ENCODE measurements at places on chromosomes 11 and 22. TPM values are rescaled to one million over a fixed set of nuclear protein-coding genes. Genes with fewer than 3 reads are reported as not detected.

DNA sequence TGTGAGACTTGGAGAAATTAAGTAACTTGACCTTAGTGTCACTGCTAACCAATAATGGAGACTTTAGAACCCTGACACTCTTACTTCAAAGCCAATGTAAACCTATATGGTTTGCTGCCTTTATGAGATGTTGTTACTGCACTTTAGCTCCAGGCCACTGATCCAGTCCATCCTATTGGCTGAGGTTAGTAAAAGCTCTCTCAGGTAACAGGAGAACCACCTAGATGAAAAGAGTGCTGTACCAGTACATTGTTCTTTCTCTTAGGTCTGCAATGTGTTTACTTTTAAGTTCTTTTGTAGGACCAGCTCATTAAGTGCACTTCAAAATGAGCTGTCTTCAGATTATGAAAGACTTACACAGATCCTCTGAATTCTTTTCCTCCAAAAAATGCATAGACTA, 994.0 kb upstream of the FAT3 start:
- no peak overlapping the region for H3K27ac ChIP-seq
- no peaks in the 10 kb centered on the region for H3K4me1 ChIP-seq
- H3K27me3 ChIP-seq: no peaks in the 10 kb centered on the region
- H3K36me3 ChIP-seq: no peaks in the 10 kb centered on the region

DNA sequence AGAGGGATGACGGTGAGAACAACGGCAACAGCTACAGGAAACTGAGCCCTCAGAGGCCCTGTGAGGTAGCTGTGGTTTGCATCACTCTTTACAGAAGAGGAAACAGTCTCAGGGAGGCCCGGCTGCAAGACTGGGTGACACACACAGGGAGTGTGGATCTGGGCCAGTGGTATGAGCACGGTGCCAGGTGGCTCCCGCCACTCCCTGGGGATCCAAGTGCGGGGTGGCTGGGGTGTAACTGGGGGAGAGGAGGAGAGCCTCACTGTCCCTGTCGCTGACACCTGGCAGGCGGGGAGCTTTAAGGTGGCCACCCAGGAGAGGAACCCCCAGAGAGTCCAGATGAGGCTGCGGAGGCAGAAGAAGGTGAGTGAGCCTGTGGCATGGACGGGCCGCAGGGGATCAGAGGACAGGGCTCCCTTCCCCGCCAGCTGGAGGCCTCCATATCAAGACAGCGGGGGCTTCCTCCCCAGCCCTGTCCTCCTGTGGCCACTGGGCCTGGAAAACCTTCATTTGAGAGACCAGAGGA, 5.6 kb downstream of the RGL4 start:
- H3K36me3 ChIP-seq: no peaks in the 10 kb centered on the region
- no peak overlapping the region for H3K27ac ChIP-seq
- H3K27me3 ChIP-seq: no peaks in the 10 kb centered on the region
- no peak overlapping the region for H3K4me3 ChIP-seq
- no peak for DNase-seq
- no peaks in the 10 kb centered on the region for H3K4me1 ChIP-seq

GRCh38 chr11:126857860-126858808, 142.4 kb downstream of the KIRREL3 start:
- DNase-seq: no peak
- no peaks in the 10 kb centered on the region for H3K4me1 ChIP-seq
- no peak overlapping the region for H3K27ac ChIP-seq
- no peaks in the 10 kb centered on the region for H3K27me3 ChIP-seq
- no peaks in the 10 kb centered on the region for H3K36me3 ChIP-seq

DNA sequence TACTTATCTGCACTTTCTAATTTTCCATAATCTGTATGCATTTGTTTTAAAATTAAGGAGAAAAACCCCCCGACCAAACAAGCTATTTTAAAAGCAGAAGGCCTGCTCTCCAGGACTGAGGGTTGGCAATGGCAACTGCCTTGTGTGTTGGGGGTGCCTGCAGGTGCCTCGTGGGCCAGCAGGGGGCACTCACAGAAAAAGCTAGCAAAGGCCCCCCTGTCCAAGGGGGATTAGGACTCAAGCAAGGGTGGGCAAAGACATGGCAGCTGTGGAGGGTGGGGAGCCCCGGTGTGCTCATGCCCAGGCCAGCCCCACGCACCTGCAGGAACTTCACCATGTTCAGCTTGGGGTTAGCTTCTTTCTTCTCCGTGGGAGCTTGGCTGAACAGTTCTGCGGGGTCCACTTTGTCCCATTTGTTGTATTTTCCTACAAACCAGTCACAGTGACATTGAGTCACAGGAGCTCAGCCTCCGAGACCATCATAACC, 10.3 kb downstream of the TOP3B start:
- H3K4me1 ChIP-seq: no peaks in the 10 kb centered on the region
- no peaks in the 10 kb centered on the region for H3K36me3 ChIP-seq
- H3K27me3 ChIP-seq: no peaks in the 10 kb centered on the region
- DNase-seq: peak; percentile 66
- no peak overlapping the region for H3K4me3 ChIP-seq

Gene LAYN
- 0.26 TPM for total RNA-seq

Gene C11orf87
- total RNA-seq: not detected

Gene TIMM8B
- 46.9 TPM for total RNA-seq

Gene CSTPP1
- 51.7 TPM for total RNA-seq

Measured in neural progenitor cell (in vitro differentiated cells).